ENCODE measurements at places on chromosomes 12 and 14.

DNA sequence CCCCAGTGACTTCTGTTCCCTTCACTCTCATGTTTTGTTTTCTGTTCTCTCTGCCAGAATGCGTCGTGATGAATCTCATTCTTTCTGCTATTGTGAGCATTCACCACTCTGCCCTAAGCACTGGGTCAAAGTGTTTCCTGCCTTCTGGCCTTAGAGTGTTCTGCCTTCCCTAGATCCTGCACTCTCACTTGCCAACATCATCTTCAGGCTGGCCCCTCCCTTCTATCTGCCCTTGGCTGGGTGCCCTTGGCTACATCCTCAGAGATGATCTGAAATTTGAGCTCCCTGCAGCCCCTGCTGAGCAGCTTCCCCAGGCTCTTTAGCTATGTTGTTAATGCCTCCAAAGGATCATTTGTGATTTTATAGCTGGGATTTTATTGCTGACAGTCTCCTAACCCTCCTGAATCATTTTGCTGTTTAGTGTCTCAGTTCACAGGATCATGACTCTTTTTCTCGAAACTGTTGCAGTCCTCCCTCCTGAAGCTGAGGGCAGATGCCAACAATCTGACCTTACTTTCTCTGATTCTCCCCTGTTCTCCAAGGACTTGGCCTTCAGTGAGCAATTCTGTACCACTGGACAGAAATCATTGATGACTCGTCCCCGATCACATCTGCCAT is 4.5 kb downstream of the DHRS2 start:
- DNase-seq = no peak

- no peak for DNase-seq
These were observed 441.8 kb downstream of the NRXN3 start for GRCh38 chr14:78611796-78612571.

GRCh38 chr14:67285876-67286452 is 44.7 kb downstream of the PALS1 start:
- no peak for DNase-seq

DNA sequence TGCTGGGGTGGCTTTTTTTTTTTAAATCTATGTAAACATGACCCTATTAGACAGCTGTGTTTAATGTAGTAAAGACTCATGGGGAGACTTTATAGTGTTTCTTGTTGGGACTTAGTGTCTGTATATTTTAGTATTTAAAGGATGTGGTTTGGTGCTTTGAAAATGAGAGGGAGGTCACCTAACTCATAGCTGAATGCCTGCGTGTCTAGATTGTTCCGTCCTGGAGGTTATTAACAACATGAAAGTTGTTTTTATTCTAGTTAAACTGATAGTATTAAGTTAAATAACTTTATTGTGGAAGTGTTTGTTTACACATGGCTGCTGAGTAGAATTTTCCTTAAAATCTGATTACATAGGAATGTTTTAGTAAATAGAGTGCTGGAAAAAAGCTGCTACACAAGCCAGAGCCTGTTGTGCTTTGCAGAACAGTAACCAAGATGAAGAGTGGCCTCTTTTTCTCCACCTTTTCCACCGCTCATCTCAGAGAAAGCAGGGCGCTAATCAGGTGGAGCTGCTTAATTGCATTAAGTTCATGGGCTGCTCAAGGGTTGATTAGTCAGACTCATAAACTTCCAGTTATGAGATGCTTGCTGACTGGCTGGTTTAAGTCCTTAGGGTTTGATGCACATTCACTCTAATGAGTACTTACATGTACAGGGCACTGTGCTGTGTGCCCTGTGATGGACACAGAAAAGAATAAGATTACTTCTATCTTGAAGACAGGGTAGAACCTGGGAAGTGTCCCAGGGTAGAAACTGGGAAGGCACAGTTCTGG is 62.7 kb downstream of the FBXO34 start:
- DNase-seq = no peak

- DNase-seq = no peak
These were observed 90.3 kb downstream of the RPS6KA5 start for GRCh38 chr14:90970167-90970600.

DNA sequence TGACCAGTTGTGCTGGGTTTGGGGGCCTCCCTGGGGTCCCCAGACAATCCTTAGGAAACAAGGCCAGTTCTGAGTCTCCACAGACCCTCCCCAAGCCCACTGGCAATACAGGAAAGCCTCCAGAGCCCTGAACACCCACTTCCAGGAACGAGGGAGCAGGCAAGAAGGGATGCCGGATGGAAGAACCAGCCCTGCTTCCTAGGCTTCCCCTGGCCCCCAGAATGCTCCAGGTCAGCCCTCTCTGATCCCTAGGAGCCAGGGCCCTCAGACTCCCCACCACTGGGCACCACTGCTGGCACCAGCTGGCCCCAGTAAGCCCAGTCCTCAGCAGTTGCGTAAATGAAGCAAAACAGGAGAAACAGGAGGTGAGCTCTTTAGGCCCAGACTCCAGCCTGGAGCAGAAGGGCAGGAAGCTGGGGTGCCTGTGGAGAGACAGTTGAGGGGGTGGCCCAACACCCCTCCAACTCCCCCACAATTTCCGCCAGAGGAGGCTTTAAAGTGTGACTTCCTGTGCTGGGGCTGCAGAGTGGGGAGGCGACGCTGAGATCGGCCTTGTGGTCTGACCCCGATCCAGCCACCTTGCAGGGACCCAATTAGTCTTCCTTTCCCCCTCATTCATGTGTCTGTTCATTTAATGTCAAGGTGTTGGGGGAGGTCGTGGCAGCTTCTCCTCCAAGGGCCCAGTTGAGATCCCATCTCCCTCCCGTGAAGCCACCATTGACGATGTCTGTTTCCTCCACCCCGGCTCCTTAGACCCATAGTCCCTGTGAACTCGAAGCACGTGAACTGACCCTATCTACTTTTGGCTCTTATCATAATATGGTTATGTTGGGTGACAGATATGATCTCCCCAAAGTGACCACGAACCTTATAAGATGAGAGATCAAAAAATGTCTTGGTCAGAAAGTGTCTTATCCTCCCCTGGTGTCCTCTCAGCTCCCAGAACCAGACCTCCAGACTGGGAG is 4.7 kb downstream of the TNFRSF1A start:
- no peak for DNase-seq
